K562 (cell line): ENCODE measurements at places on chromosomes 7 and 10.

DNA sequence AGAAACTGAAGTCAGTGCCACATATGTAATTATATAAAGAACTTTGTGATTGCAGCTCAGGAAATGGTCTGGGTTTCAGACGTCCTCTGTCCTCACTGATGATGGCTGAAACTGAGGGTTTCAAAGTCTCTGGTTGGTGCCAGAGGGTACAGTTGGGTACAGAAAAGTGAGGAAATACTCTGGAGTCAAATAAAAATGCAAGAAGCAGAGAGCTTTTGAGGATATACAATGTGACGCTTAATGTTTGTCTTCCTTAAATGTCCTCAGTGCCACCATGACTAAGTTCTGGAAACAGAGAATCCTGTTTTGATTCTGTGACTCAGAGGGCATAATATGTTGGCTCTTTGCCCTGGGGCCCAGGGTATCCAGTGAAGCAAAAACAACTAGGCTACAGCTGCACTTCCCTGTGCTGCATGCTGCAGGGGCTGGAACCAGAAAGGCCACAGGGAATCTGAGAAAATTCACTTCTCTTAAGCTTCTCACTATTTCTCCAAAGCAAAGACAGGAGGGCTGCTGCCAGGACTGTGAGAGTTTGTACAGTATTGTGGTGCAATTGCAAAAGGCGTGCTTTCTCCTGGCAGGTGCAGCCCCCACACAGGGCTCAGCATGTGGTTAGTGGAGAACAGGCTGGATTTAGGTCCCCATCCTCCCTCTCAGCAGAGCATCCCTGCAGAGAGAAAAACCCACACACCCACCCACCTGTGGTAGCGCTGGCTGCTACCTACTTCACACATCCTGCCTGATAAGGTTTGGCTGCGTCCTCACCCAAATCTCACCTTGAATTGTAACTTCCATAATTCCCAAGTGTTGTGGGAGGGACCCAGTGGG lies 169.5 kb upstream of the SVIL start:
- no peak for DNase-seq

GRCh38 chr10:70271996-70272924 lies 11.5 kb downstream of the NPFFR1 start:
- no peak for DNase-seq

DNA sequence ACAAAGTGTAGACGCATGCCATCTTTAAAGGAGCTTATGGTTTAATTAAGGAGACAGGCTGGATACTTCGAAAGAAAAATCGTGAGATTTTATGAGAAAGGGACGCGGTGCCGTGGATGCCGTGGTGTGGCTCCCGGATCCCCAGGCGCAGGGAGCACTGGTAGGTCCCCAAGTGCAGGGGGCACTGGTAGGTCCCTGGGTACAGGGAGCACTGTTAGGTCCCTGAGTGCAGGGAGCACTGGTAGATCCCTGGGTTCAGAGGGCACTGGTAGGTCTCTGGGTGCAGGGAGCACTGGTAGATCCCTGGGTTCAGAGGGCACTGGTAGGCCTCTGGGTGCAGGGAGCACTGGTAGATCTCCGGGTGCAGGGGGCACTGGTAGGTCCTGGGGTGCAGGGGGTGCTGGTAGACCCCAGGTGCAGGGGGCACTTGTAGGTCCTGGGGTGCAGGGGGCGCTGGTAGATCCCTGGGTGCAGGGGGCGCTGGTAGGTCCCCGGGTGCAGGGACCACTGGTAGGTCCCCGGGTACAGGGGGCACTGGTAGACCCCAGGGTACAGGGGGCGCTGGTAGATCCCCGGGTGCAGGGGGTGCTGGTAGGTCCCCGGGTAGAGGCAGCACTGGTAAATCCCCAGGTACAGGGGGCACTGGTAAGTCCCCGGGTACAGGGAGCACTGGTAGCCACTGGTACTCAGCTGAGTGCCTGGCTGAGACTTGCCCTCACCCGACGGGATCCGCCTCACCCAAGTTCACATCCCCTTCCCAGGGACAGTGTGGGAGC lies 14.1 kb downstream of the PRKAG2 start:
- DNase-seq = no peak

DNA sequence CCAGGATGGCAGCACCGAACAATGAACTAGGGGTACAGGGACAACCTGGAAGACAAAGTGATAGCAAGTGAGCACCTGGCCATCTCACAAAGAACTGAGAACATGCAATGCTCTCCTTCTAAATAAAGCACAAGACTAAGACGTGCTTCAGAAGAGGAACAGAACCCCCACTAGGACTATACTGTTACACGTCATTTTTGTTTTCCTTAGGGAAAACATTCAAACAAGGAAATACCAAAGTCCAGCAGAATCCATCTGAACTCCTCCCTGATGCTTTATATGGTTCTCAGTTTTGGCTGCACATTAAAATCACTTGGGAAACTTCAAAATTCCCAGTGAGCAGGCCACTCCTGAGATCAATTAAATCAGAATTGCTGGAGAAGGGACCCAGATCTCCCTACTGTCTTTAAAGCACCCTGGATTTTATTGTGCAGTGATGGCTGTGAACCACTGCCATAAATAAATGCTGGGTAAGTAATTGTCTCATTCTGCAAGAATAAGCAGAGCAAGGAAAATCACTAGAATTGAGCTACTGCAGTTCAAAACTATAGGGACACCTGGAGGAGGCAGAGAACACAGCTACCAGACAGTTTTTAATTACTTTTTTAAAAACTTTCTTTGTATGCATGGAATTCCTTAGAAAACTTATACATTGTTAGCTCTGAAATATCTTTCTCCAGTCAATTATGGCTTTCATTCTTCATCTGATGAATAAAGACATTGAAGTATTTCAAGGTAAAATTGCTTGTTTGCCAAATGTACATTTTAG lies 866.5 kb upstream of the GHITM start:
- DNase-seq = no peak

DNA sequence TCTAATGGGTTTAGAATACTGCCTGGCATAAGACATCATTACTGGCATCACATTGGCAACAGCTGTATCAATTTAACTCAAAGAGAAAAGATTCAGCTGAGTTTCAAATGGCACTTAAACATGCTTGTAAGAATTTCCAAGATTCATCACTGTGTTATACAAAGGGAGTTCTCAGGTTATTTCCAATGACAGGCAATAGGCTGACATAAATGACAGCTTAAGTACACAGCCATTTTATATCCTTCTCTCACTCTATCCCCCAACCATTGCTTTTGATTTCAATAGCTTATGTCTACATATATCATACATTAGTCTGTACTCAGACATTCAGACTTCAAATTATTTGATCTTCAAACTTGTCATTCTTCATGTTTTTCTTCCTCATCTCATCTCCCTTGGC lies 45.5 kb upstream of the CABCOCO1 start:
- no peak for DNase-seq

GRCh38 chr10:95793401-95794045 lies 37.6 kb downstream of the ENTPD1 start:
- DNase-seq = no peak

- no peak for DNase-seq
Observed at GRCh38 chr10:67506083-67506756, 189.8 kb downstream of the CTNNA3 start.

GRCh38 chr7:17166824-17167379 lies 131.6 kb upstream of the AHR start:
- DNase-seq = no peak

- DNase-seq = no peak
Observed at GRCh38 chr7:28102797-28103196, 77.8 kb downstream of the JAZF1 start.

DNA sequence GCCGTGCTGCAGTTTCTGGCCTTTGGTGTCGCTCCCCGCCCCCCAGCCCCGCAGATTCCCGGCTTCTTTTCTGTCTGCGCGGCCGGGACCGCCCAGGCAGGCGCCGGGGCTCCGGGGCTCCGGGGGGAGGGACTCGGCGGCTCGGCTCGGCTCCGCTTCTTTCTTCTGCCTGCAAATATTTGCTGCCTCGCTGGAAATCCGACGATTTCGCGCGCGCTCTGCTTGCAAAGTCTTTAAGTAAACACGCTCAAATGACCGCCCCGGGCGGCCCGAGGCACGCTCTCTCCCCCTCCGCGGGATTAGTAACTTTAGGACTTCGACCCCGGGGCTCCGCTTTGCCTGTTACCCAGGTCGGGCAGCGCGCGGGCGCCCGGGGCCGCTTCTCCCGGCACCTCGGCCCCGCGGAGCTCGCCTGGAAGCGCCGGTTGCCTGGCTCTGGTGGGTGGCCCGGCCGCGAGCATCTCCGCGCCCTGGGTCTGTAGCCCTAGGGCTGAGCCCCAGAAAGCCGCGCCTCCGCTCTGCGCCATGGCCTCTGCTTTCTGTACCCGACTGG lies 3.9 kb upstream of the GATA3 start:
- DNase-seq = no peak

- DNase-seq = no peak
Observed at GRCh38 chr10:35328404-35329037, 7.8 kb upstream of the CCNY start.

DNA sequence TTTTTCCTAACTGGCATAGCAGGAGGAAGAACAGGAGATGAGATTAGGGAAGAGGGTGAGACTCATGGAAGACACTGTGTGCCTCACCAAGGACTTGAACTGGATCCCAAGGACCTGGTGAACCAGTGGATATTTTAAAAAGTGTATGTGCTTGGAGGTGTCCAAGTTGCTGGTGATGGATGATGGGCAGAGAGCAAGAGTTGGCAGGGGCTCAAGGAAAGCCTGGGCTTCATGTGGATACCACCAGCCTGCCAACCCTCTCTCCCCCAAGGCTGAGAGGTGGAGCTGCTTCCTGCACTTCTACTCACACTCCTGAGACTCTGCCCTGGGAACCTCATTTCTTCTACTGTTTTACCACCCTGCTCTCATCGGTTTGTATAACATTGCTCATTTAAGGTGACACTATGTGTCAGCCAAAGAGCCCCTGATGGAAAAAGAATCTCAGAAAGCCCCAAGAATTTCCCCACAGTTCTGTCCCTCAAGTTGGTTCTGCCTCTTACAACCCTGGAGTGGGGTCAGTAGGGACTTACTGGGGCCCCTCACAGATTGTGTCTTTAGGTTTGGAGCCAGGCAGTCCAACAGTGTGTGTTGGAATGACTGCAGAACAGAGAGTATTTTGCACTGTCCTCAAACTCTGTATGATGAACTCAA lies 56.2 kb upstream of the PDCD4 start:
- no peak for DNase-seq

DNA sequence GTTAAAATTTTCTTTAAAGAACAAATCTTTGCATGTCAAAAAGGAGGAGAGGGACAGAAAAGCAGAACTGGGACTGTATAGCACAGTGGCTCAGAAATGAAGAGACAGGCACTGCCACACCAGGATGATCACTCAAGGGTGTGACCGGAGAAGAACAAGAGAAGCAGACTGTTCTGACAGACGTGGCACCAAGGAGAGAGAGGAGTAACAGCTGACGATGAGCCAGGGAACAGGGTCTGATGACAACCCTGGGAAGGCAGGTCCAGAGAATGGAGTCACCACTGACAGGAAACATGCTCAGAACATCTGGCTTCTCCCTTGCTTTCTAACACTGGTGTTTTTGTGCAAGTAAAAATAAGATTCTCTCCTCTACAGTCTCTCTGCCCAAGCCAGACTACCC lies 14.6 kb upstream of the VAX1 start:
- no peak for DNase-seq

DNA sequence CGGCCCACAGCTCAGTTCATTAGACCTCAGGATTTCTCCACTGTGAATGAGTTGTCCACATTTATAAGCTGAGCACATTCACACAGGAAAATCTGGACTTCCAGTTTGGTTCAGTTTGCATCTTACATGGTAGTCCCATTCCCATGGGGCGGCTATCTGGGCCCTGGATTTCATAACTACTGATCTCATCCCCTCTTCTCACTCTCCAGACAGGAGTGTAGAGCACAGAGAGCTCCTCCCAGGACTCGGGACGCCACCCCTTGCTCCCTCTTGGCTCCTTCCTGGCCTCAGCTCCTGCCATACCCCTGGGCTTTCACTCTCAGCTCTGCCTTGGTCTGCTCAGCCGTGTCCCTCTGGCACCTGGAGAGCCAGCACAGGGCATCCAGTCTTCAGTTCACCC lies 117.6 kb upstream of the TCERG1L start:
- DNase-seq = no peak

DNA sequence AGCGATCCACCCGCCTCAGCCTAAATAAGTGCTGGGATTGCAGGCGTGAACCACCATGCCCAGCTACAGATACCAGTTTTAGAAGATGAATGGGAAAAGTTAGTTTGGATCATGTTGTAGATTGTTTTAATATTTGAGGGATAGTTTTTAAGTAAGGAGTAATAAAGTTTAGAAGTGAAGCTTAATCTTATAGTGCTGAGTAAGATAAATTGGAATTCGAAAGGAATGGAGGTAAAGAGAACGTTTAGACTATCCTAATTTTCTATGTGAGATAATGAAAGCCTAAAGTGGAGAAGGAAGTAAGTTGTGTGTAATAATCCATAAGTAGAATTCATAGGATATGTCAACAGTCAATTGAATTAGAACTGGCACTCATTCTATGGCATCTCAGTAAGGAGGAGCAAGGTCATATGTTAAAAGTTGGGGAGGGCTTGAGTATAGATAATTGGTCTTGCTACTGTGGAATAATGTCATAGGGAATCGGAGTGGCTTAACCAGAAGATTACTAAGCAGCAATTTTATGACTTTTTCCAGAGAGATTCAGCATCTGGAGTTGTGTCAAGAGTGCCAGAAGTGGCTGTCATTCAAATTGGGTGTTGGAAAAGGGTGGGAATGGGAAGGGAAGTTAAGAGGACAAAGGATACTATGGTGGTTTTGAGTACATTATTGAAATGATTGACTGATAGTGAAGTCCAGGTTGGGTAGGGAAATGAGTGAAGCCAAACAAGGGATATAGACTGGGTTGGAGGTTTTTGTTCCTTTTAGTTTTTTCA lies 12.1 kb downstream of the TAX1BP1 start:
- DNase-seq = no peak

- DNase-seq = no peak
Observed at GRCh38 chr7:91013078-91013477, 251.2 kb upstream of the FZD1 start.

GRCh38 chr10:33274096-33274785 lies 60.2 kb downstream of the NRP1 start:
- no peak for DNase-seq

DNA sequence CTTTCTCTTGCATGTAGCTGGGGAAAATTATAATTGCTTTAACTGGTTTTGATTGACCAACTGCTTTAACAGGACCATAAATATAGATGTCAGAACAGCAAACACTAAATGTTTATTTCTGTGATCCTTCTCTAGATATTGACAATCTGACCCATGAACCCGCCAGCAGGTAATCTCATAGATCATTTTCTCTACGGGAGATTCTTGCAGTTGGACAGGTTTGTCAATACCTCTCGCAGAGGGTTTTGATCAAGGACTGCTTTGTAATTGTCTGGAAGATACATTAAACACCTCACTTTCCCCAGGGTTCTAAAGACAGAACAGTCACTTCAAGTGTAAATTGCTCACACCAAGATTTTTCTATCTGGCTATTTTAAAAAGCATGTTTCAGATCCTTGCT lies 235.8 kb upstream of the RHOBTB1 start:
- no peak for DNase-seq
